Dorsolateral prefrontal cortex (tissue), 122 donors: ENCODE measurements at places on chromosomes 1 and 21.
A peak's percentile ranks its signal among the peaks of the same experiment; 100 is the strongest.

DNA sequence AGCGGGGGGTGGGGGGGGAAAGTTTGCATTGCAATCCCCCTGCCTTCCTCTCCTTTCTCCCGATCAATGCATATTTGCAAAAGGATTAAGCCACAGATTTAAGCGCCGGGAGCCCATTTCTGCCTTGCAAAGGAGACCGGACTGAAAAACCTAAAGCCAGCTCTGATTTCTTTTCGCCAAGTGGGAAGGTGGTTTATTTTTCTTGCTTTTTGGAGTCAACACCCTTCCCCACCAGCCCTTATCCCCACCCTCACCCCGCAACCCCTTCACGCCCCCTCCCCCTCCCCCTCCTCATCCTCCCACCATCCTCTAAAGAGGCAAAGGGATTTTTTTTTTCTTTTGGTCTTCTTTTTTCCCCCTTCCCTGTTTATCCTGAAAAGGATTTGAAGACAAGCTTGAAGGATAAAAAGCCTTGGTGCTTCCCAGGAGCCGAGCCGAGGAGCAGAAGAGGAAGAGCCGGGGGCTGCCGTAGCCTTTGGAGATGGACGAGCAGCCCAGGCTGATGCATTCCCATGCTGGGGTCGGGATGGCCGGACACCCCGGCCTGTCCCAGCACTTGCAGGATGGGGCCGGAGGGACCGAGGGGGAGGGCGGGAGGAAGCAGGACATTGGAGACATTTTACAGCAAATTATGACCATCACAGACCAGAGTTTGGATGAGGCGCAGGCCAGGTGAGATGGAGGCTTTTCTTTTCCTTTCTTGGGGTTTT is 513 bp downstream of the PBX1 start:
- DNase-seq: peak; percentile 28

- no peak for DNase-seq
Observed at GRCh38 chr1:150572918-150573647, 6.3 kb downstream of the MCL1 start.

DNA sequence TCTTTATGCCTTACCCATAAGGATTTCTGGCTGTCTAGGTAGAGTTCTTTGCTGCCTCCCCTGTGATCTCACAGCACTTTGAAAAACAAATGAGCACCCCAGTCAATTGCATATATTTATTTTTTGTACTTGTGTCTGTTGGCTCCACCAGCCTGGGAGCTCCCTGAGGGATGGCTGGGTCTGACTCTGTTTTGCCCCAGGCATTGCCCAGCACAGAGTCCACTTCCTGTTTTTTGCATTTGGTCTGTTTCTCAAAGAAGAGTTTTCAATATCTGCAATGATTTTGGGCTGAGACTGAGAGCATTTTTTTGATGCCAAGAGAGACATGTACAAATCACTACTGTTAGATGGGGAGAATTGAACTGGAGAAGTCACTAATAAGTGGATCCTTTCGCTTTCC is 125.0 kb downstream of the FOXD2 start:
- no peak for DNase-seq

- no peak for DNase-seq
Observed at GRCh38 chr21:26405735-26406361, 167.2 kb downstream of the CYYR1 start.

DNA sequence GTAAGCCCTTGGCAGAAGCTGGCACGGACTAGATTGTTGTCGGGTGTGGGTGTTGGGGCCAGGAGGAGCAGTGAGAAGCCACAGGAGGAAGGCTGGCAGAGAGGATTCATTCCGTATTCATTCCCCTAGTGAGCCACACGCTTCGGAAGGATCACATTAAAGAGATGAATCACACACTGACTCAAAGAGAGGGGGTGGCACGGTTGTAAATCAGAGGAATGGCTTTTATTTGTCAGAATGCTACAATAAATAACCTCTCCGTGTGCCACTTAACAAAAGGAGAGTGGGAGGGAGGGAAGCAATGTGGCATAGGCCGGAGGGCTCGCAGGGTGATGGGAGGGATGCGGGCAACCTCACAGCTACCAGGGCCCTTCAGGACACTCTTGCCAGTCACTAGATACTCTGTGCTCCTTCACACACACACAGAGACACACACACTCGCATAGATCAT is 135.5 kb downstream of the HIVEP3 start:
- peak; percentile 58 for DNase-seq

DNA sequence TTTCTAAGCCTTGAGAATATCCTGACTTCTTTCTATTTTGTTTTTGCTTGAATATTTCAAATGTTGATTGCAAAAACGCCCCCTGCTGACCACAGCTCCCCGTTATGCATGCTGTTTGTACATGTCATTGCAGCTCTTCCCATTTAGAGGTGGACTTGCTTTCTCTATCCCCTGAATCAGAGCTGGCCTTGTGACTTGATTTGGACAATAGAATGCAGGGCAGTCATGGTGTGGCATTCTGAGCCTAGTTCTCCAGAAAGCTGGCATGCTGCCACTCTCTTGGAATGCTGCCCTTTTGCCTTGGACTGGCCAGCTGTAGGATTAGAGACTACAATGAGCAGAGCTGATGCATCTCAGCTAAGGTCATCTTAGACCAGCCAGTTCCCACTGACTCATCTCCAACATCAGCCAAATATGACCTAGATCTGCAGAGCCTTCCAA is 1561.5 kb downstream of the MRPL39 start:
- DNase-seq: peak; percentile 96

- peak; percentile 97 for DNase-seq
Observed at GRCh38 chr1:156751757-156752481, 444 bp upstream of the HDGF start.
